ENCODE measurements at places on chromosomes 5 and 9. TPM values are rescaled to one million over a fixed set of nuclear protein-coding genes. Genes with fewer than 3 reads are reported as not detected.

Gene FSTL4
- total RNA-seq, result 0.18 TPM

Gene TAF11L10
- not detected for total RNA-seq

Gene PIP5K1B
- total RNA-seq, result not detected

Gene OTULINL
- 0.18 TPM for total RNA-seq

Gene PCDHB12
- under 0.01 TPM for total RNA-seq

Gene TMEFF1
- total RNA-seq, result 0.90 TPM

Gene SMIM33
- not detected for total RNA-seq

Gene DOK3
- 0.56 TPM for total RNA-seq

Gene PCSK1
- total RNA-seq, result not detected

Gene DBH
- not detected for total RNA-seq

Gene FAM151B
- total RNA-seq, result 2.9 TPM

DNA sequence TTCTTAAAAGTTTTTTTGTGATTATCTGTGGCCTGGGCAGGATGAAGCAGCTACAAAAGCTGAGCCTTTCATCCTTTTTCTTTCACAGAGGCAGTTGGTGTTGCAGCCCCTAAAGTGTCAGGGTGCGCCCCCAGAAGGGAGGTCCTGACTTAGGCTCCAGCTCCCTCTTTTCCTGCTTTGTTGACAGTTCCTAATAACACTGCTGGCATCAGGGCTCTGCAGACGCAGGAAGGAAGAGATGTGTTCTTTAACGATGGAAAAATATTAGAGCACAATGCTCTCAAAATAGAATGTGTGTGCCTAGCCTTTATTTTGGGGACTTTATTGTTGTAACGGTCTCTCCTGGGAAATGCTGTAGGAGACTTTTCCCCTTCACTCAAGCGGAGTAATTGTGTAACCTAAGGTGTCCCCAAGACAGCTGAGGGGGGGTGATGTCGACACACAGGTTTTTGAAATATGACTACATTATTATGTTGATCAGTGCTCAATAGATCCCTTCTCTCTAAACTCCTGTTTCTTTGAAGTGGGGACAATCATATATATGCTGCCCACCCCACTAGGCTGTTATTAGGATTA is 135.6 kb downstream of the SEMA6A start:
- DNase-seq, result no peak

DNA sequence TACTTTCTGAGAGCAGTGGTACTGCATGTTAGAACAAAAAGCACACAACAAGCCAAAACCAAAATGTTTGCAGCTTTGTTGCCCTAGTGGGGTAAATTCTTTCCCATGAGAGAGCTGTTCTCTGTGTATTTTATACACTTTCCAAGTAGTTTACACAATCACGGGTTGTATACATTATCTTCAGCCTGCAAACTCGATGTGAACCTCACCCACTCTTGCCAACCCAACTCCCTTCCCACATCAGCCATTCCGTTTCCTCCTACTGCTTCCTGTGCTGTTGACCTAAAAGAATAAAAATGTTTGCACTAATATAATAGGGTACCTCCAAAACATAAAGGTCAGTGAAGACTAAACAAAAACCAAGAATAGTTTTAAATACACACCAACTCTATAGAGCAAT is 47.0 kb downstream of the IQGAP2 start:
- DNase-seq, result no peak

DNA sequence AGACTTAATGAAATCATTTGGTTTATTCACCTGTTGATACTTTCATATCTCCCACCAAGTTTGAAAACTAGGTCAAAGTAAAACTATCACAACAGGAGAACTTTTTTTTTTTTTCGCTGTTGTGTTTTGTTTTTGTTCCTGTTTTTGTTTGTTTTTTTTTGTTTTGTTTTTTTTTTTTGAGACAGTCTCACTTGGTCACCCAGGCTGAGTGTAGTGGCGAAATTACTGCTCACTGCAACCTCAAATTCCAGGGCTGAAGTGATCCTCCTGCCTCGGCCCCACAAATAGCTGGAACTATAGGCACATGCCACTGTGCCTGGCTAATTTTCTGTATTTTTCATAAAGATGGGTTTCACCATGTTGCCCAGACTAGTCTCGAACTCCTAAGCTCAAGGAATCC is 49.3 kb downstream of the MLLT3 start:
- no peak for DNase-seq

- no peak for DNase-seq
Measured at GRCh38 chr5:107165296-107165695, 505.4 kb downstream of the EFNA5 start.

GRCh38 chr9:2602704-2603116 is 18.9 kb upstream of the VLDLR start:
- peak; percentile 23 for DNase-seq

DNA sequence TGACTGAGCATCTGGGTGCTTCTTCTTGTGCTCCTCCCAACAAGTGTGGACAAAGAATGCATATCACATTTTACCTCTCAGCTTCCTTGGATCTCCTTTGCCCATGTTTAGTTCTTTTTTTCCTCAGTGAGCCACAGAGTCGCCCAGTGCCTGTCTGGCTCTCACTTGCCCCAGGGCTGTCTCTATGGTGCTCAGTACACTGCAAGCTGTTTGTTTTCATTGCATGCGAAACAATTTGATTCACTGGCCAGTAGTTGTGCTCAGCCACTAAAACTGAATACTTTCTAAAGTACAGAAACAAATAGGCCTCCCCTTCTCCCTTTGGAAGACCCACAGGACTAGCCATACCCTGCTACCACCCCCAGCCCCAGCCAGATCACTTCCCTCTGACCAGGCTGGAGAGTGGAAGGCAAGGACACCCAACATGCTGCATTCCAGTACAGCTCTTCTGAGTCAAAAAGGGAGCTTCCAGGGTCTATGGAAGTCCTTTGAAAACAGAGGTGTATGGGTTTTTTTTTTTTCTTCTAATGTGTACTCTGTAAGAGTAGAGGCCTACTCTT is 3.8 kb downstream of the LHFPL2 start:
- DNase-seq, result peak; percentile 53

DNA sequence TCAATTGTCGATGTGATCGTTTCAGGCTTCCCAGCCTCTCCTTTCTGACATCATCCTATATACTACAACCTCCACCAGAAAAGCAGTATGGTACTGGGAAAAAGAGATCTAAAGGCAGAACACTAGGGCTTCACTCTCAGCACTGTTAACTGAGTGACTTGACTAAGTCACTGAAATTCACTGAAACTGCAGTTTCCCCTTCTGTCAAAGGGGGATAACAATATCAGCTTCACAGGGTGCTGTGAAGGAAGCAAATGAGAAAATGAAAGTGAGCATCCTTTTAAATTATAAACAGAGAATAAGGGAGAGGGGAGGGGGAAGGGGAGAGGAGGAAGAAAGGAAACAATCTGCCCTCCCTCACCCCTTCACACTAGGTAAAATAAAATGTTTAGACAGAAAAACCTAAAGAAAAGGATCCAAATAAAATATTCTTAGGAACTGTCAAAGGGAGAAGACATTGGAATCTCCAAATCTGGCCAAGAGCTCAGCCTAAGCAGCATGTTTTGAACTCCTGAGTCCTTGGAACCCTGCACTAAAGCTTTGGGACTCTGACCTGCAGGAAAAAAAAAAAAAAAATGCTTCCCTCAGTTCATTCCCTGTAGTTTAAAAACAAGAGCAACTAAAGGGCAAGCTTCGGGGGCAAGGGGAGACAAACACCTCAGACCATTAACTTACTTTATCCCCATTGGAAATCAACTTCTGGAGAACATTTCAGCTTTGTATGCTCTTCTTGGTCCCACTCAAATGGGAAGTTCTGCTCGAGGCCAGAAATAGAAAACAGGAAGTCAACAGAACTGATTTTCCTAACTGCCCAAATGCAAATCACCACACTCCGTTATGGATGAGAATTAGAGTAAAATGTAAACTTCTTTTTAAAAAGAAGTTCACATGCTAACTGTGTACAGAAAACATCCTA is 178.3 kb downstream of the DEPDC1B start:
- DNase-seq, result no peak

GRCh38 chr9:24132244-24132643 is 306.2 kb upstream of the ELAVL2 start:
- no peak for DNase-seq

DNA sequence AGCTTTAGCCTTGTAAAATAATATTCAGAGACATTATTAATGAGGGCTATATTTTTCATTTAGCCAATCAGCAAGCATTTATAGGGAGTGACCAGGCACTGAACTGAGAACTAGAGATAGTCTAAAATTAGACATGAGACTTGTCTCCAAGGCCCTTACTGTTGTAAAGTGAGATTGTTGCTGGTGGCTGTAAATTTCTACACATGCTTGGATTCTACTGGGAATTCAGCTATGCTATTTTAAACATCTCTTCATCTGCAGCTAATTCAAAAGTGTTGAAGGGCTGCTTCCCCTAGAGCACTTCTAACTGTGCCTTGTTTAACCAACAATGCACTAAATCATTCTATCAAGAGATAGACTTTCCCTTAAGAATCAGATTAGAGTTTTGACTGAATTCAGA is 67.4 kb downstream of the CHSY3 start:
- no peak for DNase-seq

DNA sequence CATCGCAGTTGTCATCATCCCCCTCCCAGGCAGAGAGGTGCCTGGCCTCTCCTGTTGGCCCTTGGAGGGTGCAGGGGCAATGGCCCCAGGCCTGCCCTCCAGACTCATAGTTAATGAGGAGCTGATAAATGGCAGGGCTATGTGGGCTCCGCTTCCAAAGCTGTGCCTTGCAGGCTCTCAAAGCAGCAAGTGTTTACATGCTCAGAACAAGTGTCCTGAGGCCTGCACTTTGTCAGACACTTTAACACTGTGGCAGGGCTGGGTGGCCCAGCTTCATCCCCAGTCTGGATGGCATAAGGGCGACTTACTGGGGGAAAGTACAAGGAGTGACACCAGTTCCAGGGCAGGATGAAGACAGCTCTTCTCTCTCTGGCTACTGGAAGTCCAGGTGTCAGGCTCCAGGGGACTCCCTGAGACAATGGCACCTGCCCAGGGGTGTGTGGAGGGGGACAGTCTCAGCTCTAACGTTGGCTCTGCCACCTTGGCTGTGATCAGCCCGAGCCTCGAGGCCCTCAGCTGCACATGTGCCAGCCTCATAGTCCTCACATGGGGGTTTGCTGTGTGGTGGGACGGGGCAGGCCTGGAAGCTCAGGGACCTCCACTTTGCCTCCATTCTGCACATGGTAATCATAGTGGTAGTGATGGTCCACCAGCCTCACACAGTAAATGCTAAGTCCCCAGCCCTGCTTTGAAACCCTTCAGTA is 153.4 kb downstream of the BARX1 start:
- DNase-seq, result no peak

DNA sequence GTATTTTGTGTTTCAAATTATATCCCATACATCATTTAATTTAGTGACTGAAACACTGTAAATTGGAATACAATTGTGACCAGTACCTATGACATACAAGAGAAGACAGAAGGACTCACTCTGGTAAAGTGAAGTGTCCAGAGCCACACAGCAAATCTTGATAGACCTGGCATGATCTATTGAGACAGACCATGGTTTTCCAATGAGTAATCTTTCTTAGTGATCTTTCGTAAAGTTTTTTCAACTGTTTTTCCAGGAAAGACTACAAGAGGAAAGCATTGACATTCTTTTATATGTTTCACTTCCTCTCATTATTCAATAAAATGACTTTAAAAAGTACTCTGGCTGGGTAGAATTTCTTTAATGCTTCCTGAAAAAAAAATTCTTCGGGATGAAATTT is 43.3 kb upstream of the ALDH1A1 start:
- no peak for DNase-seq

DNA sequence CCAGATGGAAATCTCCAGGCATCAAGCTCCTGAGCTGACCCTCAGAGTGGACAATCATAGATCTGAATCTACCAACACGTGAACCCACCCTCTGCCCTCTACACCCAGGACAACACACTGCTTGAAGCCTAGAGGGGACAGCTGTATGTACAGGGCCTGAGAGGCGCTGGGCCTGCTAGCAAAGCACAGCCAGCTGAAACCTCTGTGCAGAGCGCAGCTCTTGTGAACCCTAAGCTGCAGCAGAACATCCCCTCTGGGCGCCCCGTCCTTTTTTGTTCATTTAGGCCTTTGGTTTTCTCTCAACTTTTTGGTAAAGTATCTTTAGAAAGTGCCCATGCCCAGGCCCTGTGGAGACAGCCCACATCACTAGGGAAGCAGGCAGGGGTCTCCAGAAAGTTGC is 62.4 kb upstream of the SPTLC1 start:
- DNase-seq, result no peak

GRCh38 chr9:72089451-72090130 is 29.2 kb upstream of the C9orf57 start:
- no peak for DNase-seq

- DNase-seq, result peak; percentile 8
Measured at GRCh38 chr9:131216806-131217205, 59.5 kb downstream of the FAM78A start.

DNA sequence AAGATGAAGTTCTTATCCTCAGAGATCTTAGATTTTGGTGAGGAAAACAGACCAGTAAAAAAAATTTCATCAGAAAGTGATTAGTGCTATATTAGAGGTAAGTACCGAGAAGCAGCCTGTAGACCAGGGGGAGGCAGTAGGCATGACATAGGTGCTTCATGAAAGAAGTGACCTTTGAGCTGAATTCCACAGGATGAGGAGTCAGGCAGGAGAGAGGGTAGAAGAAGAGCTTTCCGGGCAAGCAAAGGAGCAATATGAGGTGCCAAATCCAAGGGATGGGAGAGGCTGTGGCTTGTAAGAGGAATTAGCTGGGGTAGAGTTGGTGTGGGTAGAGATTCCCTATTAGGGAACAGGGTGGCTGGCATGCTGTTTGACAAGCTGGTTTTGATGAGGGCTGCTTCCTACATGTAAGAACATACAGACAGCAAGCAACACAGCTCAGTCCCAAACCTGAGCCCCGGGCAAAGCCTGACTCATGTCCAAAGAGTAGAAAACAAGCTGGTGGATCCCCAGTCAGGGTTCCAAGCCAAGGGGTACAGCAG is 48.4 kb upstream of the PWWP2A start:
- no peak for DNase-seq

DNA sequence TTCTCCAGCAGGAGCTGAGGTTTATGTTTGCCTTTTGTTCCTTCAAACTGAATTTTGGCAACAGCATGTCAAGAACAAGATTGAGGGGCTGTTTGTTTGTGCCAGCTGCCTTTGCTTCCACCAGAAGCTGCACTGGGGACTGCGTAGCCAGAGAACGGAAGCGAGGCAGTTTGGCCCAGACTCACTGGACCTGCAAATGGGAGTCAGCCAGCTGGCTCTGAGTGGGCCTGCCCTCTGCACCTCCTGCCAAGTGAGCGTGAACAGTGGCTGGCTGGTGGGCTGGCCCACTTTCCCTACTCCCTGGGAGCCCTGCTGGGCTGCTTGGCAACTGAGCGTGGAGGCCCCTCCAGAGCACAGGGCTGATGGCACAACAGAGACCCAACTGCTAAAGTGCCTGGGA is 111.6 kb downstream of the GALNT10 start:
- no peak for DNase-seq

DNA sequence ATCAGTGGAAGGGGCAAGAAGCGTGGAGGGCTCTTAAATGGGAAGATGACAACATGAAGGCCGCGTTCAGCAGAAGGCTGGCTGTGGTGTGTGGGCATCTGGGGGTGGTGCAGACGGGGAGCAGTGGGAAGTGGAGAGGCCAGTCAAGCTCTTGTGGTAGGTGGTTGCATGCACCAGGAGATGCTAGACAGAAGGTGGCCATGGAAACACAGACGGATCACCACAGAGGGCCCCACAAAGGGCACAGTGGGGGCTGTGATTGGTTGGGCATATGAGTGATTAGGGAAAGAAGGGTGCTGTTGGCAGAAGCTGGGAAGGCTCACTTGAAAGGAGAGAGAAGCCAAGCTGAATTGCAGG is 14.7 kb downstream of the MTMR12 start:
- no peak for DNase-seq
